ENCODE measurements at places on chromosomes 16 and 17. TPM values are rescaled to one million over a fixed set of nuclear protein-coding genes. Genes with fewer than 3 reads are reported as not detected.
A peak's percentile ranks its signal among the peaks of the same experiment; 100 is the strongest.

GRCh38 chr17:1878419-1879121 lies 48.8 kb downstream of the RPA1 start:
- no peak for DNase-seq

DNA sequence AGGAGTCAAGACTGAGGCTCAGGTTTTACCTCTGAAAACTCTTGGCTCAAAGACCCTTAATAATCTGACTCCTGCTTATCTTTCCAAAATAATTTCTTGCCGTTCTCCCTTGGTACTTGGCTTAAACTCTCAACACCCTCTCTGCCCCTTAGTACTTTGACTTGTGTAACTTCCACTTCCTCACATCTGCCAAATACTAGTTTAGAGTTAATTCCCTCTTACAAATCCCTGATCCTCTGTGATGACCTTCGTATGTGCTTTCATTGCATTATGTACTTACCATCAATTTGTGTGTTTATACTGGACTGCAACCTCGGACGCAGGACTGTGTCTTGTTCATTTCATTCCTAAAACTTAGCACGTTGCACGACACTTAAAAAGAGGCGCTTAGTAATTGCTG lies 35.2 kb downstream of the ZNF207 start:
- DNase-seq = no peak

DNA sequence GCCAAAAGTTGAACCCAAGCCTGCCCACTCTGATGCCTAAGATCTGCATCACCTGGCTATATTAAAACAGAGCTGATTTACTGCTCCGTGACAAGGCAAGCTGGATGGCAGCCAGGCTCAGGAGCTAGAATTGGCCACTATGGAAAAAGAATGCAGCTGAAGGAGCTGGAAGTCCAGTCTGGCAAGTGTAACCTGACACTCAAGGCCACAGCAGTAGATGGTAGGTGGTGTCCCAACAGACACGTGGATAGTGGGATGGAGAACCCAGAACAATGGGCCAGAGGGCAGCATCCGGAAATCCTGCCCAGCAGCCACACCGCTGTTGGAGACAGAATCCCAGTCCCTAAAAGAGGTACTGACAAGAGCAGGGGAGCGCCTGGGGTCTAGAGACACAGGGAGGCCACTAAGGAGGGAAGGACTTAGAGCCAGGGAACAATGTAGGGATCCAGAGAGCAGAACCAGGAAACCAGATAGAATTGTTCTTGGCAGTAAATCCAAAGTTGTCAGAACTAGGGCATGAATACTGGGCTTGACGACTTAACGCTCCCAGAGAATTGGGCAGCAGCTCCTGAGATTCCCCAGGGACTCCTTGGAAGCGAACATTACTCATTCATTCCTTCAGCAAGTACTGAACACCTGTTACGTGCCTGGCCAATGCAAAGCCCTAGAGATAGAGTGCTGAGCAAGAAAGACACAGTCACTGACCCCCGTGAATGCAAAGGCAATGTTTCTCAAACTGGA lies 85.7 kb downstream of the CDYL2 start:
- DNase-seq = peak; percentile 7

DNA sequence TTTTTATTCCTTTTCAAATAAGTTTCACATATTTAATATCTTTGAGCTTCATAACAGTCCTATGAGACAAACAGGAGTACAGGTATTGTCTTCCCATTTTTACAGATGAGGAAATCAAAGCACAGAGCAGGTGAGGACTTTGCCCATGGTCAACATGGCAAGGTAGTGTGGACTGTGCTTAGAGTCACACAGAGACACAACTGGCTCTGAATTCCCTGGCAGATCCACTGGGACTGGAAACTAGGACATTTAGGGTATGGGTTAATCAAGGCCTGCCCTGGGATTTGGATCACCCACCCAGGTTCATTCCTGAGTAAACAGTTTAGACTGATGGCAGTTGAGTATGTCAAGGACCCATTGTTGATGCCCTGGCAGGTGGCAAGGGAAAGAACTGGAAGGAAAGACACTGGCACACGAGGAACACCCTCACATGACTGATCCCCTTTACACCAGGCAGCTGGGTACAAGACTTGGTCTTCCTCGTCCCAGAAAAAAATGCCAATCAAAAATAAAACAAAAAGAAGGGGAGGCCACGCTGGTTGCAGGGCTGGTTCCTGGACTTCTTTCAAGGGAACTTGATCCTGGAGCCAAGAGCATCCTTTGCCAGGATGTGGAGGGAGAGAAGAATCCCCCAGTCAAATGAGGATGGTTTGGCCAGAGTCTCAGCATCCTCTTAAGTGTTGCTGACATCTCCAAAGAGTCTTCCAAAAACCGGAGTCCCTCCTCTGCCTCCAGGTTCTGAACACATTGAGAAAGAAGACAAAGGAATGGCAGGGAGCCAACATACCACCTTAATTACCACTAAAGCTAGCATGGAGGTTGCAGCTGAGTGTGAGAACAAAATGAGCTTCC lies 34.9 kb downstream of the CHD9 start:
- DNase-seq = no peak

- no peak for DNase-seq
Observed at GRCh38 chr16:1261131-1261892, 5.4 kb downstream of the TPSD1 start.

- DNase-seq = no peak
Observed at GRCh38 chr17:49547566-49547965, 28.1 kb upstream of the NXPH3 start.

The ZNF423 gene
- 20.4 TPM for polyA plus RNA-seq

The KRT25 gene
- polyA plus RNA-seq = not detected

The ZNF768 gene
- polyA plus RNA-seq = 35.7 TPM

All from right lung (tissue), 10 donors.